Stimulated activated CD4-positive, alpha-beta T cell treated with anti-CD3 and anti-CD28 coated beads, Interleukin-15, amount 100 ng/mL, for 1 hour (primary cell): ENCODE measurements at places on chromosomes 12 and 14.

DNA sequence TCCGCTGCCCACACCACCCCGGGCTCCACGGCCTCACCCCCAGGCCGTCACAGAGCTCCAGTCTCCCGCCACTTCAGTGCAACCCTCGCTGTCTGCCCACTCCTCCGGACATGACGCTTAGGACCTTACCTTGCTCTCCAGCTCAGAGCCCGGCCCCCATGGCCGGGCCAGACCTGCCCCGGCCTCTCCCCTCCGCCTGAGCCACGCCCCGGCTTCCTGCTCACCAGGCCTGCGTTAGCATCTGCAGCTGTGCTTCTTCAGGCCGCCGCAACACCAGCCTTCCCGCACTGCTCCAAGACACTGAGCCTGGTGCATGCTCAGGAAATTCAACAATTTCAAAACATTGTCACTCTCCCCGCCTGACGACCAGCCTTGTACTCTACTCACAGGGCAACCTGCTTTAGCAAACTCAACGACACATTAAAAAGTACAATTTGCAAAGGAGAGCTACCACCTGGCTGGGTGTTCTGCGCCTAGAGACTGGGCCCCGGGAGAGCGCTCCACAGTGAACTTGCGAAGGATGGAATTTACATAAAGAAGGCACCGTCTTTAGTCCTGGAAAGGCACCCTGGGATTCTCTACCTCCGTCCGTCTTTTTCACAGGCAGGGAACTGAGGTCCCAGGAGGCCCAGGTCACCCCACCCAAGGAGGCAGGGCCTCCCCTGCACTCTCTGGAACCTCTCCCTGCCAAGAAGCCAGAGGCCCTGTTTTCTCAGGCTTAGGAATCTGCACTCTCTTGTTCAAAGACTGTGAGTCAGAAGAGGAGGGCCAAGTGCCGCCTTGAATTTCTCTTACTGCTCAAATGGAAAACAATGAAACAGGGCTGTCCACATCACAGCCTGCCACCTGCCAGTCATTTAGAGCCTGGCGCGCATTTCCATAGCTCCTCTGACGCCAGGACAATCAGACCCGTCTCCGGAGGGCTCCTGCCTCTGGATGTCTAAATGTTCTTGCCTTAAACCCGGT lies 51.3 kb downstream of the STX2 start:
- DNase-seq: no peak

DNA sequence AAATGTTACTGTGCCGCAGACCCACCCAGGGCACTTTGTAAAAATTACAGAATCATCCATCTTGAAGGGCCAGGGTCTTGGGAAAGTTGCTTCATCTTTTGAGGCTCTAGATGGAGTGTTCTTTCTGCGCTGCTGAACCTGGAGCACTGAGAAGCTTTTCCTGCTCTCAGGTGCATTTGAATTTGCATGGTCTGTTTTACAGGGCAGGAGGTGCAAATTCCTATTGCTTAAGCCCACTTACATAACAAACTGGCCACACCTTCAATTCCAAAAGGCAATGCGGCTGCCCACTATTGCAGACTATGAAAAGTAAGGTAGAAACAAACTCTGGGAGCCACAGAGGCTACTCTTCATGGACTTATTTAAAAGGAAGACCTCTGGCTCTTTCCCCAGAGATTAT lies 254.8 kb downstream of the CACNA1C start:
- no peak for DNase-seq

DNA sequence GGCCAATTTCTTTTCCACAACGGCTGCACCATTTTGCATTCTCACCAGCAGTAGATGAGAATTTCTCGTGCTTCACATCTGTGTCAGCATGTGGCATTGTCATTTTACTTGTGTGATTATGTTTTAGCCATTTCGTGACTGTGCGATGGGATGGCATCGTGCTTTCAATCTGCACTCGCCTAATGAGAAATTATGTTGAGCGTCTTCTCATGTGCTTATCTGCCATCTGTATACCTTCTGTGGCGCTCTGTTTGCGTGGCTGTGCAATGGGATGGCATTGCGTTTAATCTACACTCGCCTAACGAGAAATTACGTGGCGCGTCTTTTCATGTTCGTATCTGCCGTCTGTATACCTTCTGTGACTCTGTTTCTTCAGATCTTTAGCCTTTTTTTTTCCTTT lies 14.9 kb upstream of the GPR132 start:
- DNase-seq: no peak

DNA sequence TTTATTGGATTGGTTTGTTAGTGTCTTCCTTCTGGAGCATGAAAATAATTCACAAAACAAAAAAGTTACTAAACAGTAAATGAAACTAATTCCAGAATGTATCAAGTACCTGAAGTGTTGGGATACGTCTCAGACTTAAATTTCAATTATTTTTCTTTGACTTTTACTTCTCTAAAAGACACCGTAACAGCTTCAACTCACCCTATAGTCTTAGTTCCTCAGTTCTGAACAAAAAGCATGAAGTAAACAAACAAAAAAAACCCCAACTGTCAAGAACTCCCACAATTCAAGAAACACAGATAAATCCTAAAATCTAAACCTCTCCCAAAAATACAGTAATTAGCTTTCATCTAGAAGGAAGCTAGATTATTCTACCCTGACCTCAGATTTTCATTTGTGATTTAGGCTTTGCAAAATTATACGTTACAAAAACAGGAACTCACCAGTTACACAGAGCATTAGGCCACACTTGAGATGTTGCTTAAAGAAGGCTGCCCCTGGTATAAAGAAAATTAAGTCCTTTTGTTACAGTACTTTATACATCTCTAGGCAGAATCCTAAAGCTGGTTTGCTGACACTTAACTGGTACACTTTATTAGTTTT lies 10.2 kb downstream of the HEATR5A start:
- DNase-seq: no peak

DNA sequence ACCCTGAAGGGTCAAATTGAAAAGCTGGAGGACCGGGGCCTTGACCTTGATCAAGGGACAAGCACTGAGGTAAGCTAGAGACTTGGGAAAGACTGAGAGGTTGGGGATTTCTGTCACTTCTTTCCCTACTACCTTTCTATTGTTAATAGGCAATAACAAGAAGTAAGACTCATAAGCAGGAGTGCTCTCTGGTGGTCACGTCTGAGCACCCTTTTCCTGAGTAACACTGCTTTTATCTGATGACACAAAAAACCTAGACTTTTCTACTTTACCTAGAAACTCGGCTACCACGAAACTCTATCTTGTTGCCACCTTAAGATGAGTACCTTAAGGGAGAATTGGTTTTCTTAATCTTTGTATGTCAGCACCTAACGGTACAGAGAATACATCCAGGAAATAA lies 35.5 kb upstream of the PPFIBP1 start:
- no peak for DNase-seq

GRCh38 chr14:32472512-32473463 lies 143.7 kb downstream of the AKAP6 start:
- no peak for DNase-seq
